Pulmonary artery endothelial cell (primary cell): ENCODE measurements at places on chromosomes 11 and 22. TPM values are rescaled to one million over a fixed set of nuclear protein-coding genes. Genes with fewer than 3 reads are reported as not detected.

NEU3 gene
- 5.2 and 6.9 TPM in 2 replicates for total RNA-seq

CNGA4 gene
- total RNA-seq: not detected in 2 replicates

PDGFD gene
- 10.0 and 20.2 TPM in 2 replicates for total RNA-seq

LINC01488 gene
- total RNA-seq: not detected in 2 replicates

LRRC75B gene
- 3.9 and 4.3 TPM in 2 replicates for total RNA-seq

KRTAP5-11 gene
- not detected in 2 replicates for total RNA-seq

JOSD1 gene
- total RNA-seq: 85.1 and 95.2 TPM in 2 replicates

STK33 gene
- total RNA-seq: 0.11 and 0.33 TPM in 2 replicates

APOBEC3H gene
- total RNA-seq: 0.26 TPM in 1 of 2 replicates, not detected in the other

FIBIN gene
- not detected in 2 replicates for total RNA-seq

MS4A6A gene
- total RNA-seq: 0.33 and 0.60 TPM in 2 replicates

MMP11 gene
- 4.5 and 9.9 TPM in 2 replicates for total RNA-seq

SERGEF gene
- total RNA-seq: 19.9 and 23.3 TPM in 2 replicates

POLR2F gene
- 66.0 and 95.3 TPM in 2 replicates for total RNA-seq

CDC42BPG gene
- total RNA-seq: 0.20 and 0.25 TPM in 2 replicates

HDAC10 gene
- 14.0 and 14.4 TPM in 2 replicates for total RNA-seq

NLRP14 gene
- 0.21 and 0.40 TPM in 2 replicates for total RNA-seq
